ENCODE measurements at places on chromosomes 1 and 21. TPM values are rescaled to one million over a fixed set of nuclear protein-coding genes. Genes with fewer than 3 reads are reported as not detected.
A peak's percentile ranks its signal among the peaks of the same experiment; 100 is the strongest.

Gene BRDT
- total RNA-seq, result not detected

GRCh38 chr1:219837994-219838294 lies 90.4 kb downstream of the SLC30A10 start:
- no peak for DNase-seq

Gene PTPRF
- 0.14 TPM for total RNA-seq

Gene CHD5
- 0.34 TPM for total RNA-seq

Gene FTCD
- 0.44 TPM for total RNA-seq

Gene MSH4
- total RNA-seq, result 0.25 TPM

DNA sequence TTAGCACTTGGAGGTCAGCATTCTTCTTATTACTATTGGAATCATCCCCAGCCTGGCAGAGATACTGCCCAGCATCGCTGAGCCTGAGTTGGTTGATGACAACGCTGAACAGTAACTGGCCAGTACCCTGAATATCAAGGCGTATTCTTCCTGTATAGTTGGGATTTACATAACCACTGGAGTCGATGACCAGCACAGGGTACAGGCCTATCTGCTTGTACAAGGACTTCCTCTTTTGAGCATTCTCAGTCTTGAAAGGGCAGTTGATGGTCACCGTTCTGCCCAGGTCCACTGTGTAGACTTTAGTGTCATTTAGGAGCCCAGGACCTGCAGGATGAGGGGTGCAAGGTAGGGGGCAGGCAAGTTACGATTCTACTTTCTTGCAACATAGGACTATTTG lies 8.8 kb downstream of the PIGR start:
- DNase-seq, result no peak

DNA sequence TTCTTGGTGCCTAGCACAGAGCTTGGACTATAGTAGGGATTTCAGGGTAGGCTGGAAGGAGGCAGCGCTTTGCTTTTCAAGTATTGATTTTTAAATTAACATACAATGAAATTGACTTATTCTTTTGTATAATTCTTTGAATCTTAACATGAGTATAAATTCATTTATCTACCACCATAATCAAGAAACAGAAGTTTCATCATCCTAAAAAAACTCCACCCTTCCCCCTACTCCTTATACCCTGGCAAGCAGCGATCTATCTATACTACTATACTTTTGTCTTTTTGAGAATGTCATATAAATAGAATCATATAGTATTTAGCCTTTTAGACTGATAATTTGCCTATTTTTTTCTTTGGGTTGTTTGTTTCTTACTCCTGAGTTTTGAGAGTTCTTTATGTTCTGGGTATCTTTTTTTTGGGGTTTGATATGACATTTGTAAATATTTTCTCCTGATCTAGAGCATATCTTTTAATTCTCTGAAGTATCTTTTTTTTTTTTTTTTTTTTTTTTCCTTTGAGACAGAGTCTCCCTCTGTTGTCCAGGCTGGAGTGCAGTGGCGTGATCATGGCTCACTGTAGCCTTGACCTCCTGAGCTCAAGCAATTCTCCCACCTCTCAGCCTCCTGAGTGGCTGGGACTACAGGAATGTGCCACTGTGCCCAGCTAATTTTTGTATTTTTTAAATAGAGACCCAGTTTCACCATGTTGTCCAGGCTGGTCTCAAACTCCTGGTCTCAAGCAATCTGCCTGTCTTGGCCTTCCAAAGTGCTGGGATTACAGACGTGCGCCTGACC lies 6.4 kb downstream of the RPS6KC1 start:
- no peak for DNase-seq

Gene ALG14
- total RNA-seq, result 0.52 TPM

DNA sequence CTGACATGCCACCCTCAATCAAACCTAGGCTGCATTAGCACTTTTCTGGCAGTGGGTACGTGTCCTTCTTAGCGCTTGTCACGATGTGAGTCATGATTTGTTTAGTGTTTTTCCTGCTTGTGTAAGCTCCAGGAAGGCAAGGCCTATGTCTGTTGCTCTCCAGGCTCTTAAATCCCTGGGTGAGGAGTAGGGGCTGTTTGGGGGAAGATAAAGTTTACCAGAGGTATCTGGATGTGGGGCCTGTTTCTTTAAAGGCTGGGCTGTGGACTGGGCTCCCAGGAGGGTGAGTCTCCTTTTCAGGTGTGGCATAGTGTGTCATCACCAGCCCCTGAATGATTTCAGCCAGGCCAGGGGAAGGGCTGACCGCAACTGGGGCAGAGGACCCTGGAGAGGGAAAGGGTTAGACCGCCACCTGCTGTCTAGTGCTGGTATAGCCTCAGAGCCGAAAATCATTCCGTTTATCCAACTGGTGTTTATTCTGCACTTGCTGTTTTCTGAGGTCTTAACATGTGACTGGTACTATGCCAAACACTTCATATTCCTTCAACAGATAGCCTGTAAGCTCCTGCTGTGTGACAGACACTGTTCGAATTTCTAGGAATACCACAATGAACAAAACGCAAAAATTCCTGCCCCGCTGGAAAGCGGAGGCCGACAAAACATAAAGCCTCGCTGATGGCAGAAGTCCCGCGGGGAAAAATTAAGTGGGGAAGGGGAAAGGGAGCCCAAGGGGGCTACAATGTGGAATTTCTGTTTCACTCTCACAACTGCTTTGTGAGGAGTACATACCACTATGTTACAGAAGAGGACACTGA lies 9.7 kb downstream of the SERINC2 start:
- DNase-seq, result peak; percentile 56

Gene ARV1
- 1.5 TPM for total RNA-seq

- no peak for DNase-seq
Measured at GRCh38 chr1:151811181-151811580, 6.0 kb upstream of the LINGO4 start.

Gene SERPINC1
- not detected for total RNA-seq

Gene ANGPTL3
- total RNA-seq, result not detected

Gene LRRC53
- total RNA-seq, result not detected

GRCh38 chr1:42937141-42937696 lies 21.4 kb downstream of the SLC2A1 start:
- DNase-seq, result no peak

DNA sequence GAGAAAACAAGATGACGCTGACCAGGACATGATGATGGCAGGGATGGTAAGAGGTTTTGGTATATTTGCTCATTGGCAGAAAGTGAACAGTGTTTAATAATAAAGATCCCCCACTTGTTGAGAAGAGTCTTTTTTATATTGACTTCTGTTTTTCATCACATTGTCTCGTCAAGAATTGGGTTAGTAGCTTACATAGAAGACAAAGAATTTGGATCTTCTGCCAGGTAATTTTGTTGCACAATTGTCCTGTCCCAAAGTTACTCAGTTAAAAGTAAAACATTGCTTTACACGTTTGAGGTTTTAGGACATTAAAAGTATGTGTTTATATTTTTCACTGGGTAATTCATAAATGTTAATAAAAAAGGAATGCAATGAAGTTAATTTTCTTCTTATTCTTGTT lies 48.3 kb upstream of the LAMC2 start:
- DNase-seq, result no peak

Gene CADM3
- not detected for total RNA-seq

Gene SYT11
- total RNA-seq, result 6.3 TPM

DNA sequence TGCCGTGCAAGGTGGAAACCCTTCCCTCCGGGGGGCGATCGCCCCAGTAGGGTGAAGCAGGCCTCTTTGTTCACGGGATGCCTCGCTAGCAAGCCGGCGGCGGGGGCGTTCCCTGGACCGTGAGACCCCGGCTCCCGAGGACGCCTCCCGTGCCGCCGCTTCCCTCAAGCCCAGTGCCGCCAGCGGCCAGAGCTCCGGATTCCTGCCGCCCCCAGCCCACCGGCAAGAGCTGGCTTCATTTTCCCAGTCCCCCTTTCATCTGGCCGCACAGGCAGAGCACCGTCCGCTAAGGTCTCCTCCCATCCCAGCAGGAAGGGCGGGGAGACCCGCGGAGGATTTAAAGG lies 16.3 kb downstream of the IER5 start:
- DNase-seq, result peak; percentile 32

GRCh38 chr1:154784924-154785531 lies 85.1 kb downstream of the KCNN3 start:
- peak; percentile 38 for DNase-seq

GRCh38 chr1:54358503-54359168 lies 47.6 kb downstream of the SSBP3 start:
- DNase-seq, result no peak

- DNase-seq, result no peak
Measured at GRCh38 chr1:85746777-85747176, 38.5 kb upstream of the ZNHIT6 start.

- no peak for DNase-seq
Measured at GRCh38 chr1:198858033-198858432, 219.2 kb downstream of the PTPRC start.

Gene NPHS2
- not detected for total RNA-seq

Gene PTGFRN
- total RNA-seq, result 0.45 TPM

Gene CAPN9
- not detected for total RNA-seq
